ENCODE measurements at places on chromosomes 3 and 15.

GRCh38 chr3:5317557-5317956, 130.1 kb downstream of the EDEM1 start:
- DNase-seq = no peak

GRCh38 chr3:4907643-4908432, 71.4 kb upstream of the BHLHE40 start:
- no peak for DNase-seq

DNA sequence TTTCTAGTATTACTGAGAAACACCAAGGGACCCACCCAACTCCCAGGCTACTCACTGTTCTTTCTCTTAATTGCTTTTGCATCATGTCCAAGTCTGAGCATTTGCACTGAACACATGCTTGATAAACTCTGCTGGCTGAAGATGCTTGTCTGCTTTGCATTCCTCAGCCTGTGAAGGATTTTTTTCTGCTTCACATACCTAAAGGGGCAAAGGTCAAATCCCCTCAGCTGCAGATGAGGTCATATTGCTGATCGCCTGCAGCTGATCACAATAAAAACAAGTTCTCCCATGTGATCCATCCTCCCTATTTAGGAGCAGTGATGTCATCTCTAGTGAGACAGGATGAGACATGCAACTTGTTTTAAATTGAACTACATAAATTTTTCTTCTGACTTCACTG, 84.6 kb upstream of the DCBLD2 start:
- peak; percentile 90 for DNase-seq

- DNase-seq = no peak
Measured at GRCh38 chr15:63559753-63560152, 37.4 kb upstream of the FBXL22 start.

- no peak for DNase-seq
Measured at GRCh38 chr15:29990035-29990434, 92.7 kb upstream of the GOLGA8J start.

- no peak for DNase-seq
Measured at GRCh38 chr3:35721628-35722027, 82.3 kb downstream of the ARPP21 start.

GRCh38 chr15:57461541-57461940, 85.2 kb downstream of the CGNL1 start:
- no peak for DNase-seq

DNA sequence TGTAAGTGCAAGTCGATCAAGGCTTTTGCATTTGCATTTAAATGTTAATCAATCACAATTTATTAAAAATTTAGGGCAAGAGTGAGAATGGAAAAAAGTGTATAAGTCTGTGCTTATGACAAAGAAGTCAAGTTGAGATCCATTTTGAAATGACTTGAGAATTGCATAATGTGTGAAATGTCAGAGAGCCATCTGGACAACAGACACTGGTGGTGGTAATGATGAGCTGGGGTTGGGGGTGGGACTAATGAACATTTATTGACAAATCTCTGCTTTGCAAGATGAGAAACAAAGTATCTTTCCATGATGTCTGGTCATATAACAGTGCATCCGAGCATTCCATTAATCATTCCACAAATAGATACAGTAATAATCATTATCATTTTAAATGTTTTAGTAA, 89.4 kb upstream of the ZBTB20 start:
- no peak for DNase-seq
